ENCODE measurements at places on chromosomes 3 and 15. TPM values are rescaled to one million over a fixed set of nuclear protein-coding genes. Genes with fewer than 3 reads are reported as not detected.

Gene RPL22L1
- total RNA-seq = 8.9 TPM

DNA sequence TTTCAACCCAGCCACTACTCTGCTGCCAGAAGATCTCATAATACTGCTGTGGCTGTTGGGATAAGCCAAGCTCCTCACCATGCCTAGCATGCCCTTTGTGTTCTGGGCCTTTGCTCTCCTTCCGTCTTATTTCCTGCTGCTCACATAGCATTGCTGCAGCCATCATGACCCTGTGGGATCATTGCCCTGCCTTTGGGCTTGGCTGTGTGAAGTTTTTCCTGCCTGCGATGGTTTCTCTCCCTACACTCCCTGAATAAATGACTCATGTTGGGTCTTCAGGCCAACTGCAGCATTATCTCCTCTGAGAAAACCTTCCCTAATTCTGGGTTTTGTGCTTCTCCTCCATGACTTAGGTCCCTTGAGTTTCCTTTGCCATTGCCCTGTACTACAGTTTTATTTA is 20.8 kb upstream of the TRA2B start:
- no peak for DNase-seq

Gene CCDC39
- not detected for total RNA-seq

GRCh38 chr3:132545471-132545870 is 51.6 kb upstream of the ACKR4 start:
- DNase-seq = no peak

- DNase-seq = no peak
Measured at GRCh38 chr3:51830345-51830744, 31.1 kb upstream of the IQCF2 start.

Gene GNB4
- 12.5 TPM for total RNA-seq

Gene KY
- total RNA-seq = 5.7 TPM

Gene PAQR5
- total RNA-seq = 0.63 TPM

Gene SCG5
- total RNA-seq = 0.31 TPM

Gene MAP1A
- 69.8 TPM for total RNA-seq

- DNase-seq = no peak
Measured at GRCh38 chr3:128547368-128547987, 54.5 kb upstream of the GATA2 start.

Gene STIMATE
- total RNA-seq = 6.6 TPM

GRCh38 chr3:188931531-188931930 is 240.2 kb upstream of the TPRG1 start:
- no peak for DNase-seq

GRCh38 chr3:60399861-60400845 is 851.1 kb downstream of the FHIT start:
- DNase-seq = no peak

DNA sequence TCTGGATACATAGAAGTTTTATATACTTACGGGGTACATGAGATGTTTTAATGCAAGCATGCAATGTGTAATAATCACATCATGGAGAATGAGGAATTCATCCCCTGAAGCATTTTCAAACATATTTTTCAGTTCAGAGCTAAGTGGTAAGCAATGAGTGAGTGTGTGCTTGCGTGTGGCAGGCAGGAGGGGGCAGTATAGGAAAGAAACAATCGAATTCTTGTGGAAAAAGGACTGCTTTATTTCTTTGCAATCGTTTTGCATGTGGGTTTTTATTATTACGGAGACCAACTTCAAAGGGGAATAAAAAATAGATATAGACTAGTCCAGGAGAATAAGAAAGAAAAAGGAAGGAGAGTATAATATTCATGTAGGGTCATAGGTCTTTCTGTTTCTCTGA is 271.6 kb downstream of the CHL1 start:
- no peak for DNase-seq

GRCh38 chr3:51176923-51177322 is 208.2 kb upstream of the MANF start:
- DNase-seq = no peak

DNA sequence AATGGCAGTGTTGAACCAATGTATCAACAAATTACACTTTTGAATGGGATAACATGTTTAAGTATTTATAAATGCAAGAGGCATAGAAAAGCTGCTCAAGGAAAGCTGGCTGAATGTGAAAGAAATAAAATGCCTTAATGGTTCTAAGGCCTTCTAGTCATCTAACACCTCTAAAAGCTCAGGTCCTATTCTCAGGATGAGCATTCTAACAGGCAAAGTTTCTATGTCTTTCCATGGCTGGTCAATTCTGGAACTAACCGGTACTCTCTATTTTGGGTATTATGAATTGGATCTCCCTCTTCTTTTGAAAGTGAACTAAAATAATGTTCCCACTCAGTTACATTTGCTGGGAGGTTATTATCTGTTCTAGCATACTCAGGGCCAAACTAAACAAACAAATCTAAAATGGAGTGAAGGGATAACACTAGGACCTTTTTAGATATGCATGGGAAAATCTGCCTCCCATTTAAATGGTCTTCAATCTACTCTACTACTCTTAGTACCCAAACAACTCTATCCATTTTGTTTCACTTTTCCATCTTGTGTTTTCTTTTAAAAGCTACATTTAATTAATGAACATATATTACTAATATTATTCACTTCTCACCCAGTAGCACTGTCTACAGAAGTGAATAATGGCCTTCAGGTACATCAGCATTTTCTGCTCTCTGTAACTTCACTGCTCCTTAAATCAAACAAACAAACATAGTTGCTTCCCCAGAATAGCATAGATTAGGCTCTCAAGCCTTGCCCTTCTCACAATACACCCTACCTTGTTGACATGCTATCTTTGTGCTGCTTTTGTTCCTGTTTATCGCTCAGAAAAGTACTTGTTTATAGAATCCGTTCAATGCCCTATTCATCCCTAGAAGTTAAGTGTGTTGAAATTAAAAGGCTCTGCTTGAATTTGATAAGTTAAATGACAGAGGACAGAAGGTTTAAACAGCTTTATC is 46.4 kb downstream of the CBLB start:
- no peak for DNase-seq

DNA sequence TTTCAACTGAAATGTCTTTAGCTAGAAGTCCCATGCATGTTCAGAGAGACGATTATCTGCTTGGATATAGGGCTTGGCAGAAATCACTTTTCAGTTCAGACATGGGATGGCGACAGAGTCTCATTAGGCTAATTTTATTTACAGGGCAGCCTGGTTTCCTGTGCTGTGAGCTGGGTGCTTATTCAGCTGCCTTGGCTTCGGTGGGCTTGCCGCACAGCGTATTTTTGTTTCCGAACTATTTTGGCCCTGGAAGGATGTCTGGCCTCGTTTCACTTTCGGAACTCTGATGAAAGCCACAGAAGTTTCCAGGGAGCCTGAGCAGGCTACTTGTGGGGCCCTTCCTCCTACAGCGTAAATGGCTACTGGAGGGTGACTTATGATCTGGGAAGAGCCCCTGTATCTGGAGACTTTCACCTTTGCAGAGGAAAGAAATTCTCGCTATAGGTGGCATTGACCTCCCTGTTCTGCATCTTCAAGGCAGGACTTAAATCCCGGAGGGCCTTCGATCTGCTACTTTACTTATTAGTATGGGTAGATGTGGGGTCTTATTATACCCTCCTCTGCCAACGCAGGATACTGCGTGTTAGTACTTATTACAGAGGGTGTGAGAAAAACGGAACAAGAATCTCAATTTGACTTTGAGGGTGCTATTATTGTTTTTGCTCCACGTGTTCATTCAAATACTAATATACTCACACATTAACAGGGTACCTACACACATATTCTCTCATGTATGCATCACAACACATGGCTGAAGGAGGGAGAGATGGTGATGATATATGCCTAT is 364.0 kb upstream of the RBMS3 start:
- peak; percentile 33 for DNase-seq

DNA sequence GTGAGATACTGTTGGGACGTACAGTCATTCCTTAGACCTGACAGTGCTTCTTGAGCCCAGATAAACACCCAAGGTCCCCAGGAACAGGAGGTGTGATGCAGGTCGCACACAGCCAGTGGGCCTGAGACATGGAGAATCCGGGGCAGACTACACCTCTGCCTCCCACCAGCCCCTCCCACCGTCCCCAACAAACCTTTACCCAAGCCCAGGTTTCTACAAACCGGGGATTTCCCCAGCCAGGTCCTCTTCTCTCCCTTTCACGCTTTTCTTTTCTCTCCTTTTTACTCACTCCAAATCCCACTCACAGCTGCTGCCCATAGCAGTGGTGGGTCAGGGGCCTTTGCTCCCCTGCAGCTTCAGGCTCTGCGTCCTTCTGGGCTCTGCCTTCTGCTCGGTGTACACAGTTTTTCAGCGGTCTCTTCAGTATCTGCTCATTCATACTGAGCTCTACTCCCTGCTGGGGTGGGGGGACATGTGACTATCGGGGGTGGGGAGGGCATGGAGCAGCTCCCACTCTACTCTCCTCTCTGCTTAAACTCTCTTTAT is 4.8 kb upstream of the PCSK6 start:
- no peak for DNase-seq

Gene TMEM207
- not detected for total RNA-seq

DNA sequence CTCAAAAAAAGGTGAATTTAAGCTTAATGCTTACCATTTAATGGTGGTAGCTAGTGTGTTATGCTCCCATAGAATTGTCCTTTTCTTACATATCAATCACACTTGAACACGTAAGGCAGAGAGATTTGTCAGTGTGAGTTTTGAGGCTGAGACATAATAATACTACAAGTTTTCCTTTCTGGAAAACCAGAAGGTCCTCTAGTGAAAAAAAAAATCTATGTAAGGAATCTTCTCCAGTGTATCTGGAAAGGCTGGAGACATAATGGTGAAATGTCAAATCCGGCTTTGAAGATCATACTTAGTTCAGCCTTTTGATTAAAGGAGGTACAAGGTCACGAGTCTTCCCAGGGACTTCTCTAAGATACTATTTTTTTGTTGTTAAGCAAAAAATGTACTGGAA is 3.4 kb downstream of the TSC22D2 start:
- DNase-seq = no peak

GRCh38 chr15:98737159-98737558 is 88.8 kb downstream of the IGF1R start:
- DNase-seq = no peak

GRCh38 chr15:85005319-85005718 is 23.7 kb downstream of the PDE8A start:
- no peak for DNase-seq

DNA sequence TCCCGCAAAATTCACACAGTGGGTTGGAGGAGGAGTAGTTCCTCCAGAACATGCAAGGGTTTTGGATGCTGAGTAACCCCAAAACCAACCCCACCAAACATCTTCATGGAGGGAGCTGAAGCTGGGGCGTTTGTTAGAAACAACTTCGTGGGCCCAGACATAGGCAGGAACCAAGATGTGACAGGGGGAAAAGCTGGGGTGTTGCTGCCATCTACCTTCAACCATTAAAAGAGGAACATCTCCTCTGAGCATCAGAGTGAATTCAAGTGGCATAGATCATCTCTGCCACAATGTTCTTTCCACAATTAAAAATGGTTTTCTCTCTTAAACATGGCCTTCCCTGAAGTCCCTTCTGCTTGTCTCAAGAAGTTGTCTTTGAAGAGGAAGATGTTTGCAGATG is 20.5 kb downstream of the SIDT1 start:
- no peak for DNase-seq

DNA sequence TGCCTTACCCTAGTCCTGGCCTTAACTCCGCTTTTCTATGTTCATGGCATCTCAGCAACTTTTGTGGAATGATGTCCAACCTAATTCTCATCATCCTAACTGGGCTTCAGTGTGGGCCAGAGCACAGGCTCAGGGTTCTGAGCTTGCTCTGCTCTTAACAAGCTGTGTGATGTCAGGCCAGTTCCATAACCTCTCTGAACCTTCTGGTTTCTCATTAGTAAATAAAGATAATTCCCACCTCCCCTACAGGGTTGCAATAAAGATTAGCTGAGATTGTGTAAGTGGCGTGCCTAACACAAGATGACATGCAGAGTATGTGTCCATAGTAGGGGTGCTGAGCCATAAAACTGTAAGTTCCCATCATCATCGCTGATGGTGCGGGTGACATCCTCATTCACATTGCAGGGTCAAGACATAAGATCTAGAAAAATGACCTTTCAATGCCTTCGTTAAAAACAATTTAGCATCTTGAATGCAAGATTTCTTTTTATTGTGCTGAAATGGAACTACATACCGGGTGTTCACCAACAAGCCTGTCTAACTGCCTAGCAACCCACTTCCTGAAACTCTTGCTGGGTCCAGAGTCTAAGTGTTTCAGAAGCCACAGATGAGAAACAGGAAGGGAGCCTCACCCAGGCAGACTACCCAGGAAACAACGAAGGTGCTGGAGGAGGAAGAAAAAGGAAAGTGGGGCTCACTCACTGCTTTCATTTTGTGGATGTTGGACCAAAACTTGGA is 36.2 kb downstream of the CDCP1 start:
- DNase-seq = no peak

- no peak for DNase-seq
Measured at GRCh38 chr3:148329481-148330235, 368.0 kb upstream of the AGTR1 start.

Gene CCRL2
- total RNA-seq = 2.8 TPM

GRCh38 chr3:118987477-118987876 is 47.2 kb downstream of the IGSF11 start:
- peak; percentile 44 for DNase-seq

Gene FHIT
- total RNA-seq = 20.1 TPM

- DNase-seq = no peak
Measured at GRCh38 chr15:98231696-98232440, 271.4 kb downstream of the ARRDC4 start.

GRCh38 chr3:63912768-63913588 is 795 bp upstream of the SCAANT1 start:
- DNase-seq = peak; percentile 42

DNA sequence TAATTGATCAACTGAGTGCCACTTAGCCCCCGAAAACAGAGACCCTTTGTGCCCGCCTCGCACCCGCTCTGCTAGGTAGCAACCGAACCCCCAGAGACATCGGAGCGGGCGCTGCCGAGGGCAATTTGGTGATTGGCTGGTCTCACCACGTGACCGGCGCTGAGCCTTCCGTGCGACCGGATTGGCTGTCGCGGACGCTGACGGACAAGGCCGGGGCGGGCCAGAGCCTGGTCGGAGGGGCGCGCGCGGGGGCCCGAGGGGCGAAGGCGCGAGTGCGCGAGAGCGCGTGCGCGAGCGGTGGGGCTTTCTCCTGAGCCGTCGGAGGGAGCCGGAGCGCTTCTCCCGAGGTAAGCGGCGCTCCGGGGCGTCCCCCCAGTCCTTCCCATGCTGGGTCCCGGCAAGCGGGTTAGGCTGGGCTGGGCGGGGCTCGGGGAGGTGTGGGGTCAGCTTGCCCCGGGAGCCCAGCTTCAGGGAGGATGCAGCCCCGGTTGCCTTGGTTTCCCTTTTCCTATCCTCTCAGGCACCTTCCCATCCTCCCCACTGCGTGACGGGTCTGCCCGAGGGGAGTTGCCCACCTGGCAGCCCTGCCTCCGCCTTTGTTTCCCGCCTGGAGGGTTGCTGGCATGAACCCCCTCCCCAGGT is at the start of gene TMEM108:
Gene TMEM108, plus strand, starts transcription at position 303 of the 642 bp plus-strand sequence.
- peak; percentile 80 for DNase-seq

Gene EOMES
- total RNA-seq = 0.76 TPM

Gene USP3
- 20.1 TPM for total RNA-seq

Gene IQCH
- 2.6 TPM for total RNA-seq

- no peak for DNase-seq
Measured at GRCh38 chr3:14478956-14479550, 61.1 kb downstream of the GRIP2 start.

Data from heart right ventricle (tissue), 16 donors.